ENCODE measurements at places on chromosomes 5 and 9. TPM values are rescaled to one million over a fixed set of nuclear protein-coding genes. Genes with fewer than 3 reads are reported as not detected.

PSMB7 gene
- total RNA-seq: 89.1 TPM

- DNase-seq: no peak
Observed at GRCh38 chr5:9538504-9538903, 7.4 kb downstream of the SEMA5A start.

- DNase-seq: no peak
Observed at GRCh38 chr9:110777876-110778215, 109.3 kb downstream of the MUSK start.

DNA sequence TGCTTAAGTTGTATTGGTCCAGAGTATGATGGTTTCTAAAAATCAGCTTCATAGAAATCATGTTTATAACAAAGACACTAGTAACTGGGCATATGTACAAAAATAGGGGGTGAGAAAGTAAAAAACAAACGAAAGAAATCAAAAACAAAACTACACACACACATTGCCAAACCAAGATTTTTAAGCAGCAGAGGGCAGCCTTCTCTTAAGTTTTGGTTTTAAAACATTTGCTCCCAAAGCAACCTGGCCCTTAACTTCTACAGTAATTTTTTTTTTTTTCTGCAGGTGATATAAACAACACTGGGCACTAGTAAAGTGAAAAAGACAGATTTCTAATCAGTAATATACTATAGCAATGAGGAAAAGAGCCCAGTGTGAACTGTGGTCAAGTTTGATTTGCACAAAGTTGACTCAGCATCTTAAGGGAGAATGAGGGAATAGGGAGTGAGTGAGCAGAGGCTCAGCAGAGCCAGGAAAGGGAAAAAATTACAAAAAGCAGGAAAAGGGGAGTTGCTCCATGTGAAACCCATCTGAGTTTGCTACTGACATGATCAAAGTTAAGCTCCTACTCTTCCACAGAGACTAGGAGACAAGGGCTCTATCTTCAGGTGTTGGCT, 13.4 kb upstream of the GAPT start:
- DNase-seq: no peak

DNA sequence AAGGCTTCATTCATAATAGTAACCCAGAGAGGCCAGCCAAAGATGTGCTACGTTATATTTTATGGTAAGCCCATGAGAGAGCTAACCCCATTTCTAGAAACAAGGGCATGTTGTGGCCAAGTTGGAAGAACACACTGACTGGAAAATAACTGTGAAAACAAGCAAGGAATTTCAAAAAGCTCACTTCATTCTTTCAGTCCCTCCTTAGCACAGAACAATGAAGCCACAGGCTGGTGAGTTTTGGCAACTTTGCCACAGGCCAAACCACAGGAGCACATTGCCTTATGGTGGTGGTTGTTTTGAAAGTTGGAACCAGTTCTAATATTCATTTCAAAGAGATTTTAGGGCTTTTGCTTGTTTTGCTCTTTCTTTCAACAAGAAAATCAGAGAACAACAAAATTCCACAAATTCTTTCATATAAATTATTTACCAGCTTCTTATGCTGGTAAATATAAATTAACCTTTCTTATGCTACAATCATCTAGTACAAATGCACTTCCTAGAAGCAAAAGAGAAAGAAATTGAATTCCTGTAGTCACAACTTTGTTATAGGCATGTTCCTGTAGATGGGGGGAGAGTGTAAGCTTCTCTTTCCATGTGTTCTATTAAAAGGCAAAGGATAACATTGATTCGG, 225.4 kb upstream of the RFX3 start:
- DNase-seq: no peak

GRCh38 chr5:79416499-79416898, 97.4 kb downstream of the HOMER1 start:
- no peak for DNase-seq

Data from posterior vena cava (tissue), 2 donors.